ENCODE measurements at places on chromosomes 2 and 18. TPM values are rescaled to one million over a fixed set of nuclear protein-coding genes. Genes with fewer than 3 reads are reported as not detected.

KIF3C gene
- 3.0 TPM for total RNA-seq

DNA sequence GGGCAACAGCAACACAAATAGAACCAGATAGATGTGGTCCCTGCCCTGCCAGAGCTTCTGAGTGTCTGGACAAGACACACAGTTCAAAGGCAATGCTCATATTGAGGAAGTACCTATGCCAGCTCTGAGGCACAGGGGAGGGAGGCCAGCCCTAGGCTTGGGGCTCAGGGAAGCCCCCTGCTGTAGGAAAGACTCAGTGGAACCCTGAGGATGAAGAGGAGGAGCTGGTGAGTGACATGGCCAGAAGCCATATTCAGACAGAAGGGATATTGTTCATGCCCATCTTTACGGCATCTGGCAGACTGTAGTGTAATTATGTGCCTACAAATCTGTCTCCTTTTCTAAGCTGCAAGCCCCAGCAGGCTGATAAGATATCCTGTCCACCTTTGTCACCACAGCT, 8.8 kb downstream of the SIGLEC15 start:
- DNase-seq = no peak

GRCh38 chr2:240291337-240292034, 144.0 kb upstream of the GPC1 start:
- DNase-seq = no peak

GRCh38 chr2:96882906-96883305, 13.0 kb upstream of the SEMA4C start:
- DNase-seq = no peak

GRCh38 chr18:10748641-10749040, 222.8 kb downstream of the NAPG start:
- DNase-seq = no peak

MAPRE3 gene
- total RNA-seq = 43.1 TPM

GRCh38 chr2:231627384-231628120, 34.9 kb downstream of the TEX44 start:
- no peak for DNase-seq

PJVK gene
- total RNA-seq = 1.2 TPM

DNA sequence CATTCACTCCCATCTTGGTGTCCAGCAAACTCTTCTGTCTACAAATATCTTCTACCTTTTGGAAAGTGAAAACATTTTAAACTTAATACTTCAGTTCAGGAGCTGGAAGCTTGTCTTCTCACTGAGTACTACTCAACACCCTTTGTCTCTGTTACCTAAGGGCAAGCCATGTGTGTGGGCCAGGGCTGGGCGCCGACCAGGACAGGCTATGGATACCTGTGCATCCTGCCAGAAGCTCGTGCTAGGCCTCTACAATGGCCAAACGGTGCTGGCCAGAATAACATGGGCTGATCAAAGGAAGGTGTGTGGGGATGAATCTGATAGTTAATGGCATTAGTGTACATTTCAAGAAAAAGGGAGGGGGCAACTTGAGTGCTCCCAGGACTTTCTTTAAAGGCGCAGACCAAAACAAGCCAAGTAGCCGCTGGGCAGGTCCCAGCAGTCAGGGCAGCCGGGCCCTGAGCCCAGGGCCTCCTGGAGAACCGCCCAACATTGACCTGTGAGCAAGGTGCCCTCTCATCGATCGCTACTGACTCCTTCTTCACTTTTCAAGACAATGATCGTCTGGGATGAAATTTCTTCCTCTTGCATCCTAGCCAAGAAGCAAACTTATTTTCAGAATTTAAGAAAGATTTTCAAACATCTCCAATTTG, 29.0 kb upstream of the ID2 start:
- DNase-seq = no peak

DNA sequence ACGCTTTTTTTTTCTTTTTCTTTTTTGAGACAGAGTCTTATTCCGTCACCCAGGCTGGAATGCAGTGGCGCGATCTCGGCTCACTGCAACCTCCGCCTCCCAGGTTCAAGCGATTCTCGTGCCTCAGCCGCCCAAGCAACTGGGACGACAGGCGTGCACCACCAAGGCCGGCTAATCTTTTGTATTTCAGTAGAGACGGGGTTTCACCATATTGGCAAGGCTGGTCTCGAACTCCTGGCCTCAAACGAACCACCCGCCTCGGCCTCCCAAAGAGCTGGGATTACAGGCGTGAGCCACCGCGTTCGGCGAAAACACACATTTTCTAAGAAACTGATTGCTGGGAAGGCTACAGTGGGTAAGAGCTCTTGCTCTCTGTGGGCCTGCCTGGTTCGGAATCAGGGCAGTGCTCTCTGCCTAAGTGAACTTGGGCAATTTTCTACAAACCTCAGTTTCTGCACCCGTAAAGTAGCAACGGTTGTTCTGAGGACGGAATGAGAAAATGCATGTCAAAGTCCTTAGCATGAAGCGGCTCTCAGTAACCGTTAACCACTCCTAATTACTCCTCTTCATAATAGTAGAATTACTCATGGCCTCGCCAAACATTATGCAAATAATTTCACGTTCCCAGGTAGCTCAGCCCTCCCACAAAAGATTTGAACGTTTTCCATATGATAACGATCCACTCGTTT, 1.0 kb upstream of the PMAIP1 start:
- no peak for DNase-seq

MDH1B gene
- 0.50 TPM for total RNA-seq

DPP10 gene
- total RNA-seq = 0.50 TPM

GRCh38 chr2:150127346-150127990, 360.0 kb downstream of the RND3 start:
- DNase-seq = no peak

EVA1A gene
- total RNA-seq = 0.84 TPM

BMP10 gene
- 0.27 TPM for total RNA-seq

SCN9A gene
- total RNA-seq = 1.8 TPM

ITM2C gene
- total RNA-seq = 42.7 TPM

- no peak for DNase-seq
Measured at GRCh38 chr18:3140986-3141639, 78.7 kb downstream of the MYOM1 start.

- no peak for DNase-seq
Measured at GRCh38 chr18:10013621-10014543, 100.1 kb downstream of the VAPA start.

DNA sequence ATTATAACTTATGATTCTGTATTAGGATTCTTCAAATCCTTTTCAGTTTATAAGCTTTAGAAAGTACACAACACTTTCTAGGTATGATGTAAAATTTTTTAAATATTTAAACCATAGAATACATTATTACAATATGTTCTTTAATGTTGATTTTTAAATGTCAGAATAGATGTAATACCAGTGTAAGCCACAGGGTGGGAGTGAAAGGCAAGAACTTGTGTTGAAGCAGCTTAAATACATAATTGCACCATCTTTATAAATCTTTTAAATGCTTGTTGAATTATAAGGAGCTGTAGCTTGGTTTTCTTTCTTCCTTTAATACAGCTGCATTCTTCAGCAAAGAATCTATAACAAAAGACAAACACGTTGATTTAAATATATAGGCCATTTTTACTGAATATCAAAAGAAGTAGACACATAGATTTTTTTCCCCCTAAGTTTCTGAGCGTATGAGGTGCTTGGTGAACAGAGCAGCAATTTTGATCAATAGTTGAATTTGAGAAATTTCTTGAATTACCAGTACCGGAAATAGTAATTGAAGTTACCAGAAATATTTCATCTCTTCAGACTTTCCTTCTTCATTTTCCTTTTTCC, 63.0 kb downstream of the TANK start:
- DNase-seq = no peak

GRCh38 chr2:215404348-215405012, 31.4 kb downstream of the FN1 start:
- no peak for DNase-seq

CFAP53 gene
- 0.35 TPM for total RNA-seq

DNA sequence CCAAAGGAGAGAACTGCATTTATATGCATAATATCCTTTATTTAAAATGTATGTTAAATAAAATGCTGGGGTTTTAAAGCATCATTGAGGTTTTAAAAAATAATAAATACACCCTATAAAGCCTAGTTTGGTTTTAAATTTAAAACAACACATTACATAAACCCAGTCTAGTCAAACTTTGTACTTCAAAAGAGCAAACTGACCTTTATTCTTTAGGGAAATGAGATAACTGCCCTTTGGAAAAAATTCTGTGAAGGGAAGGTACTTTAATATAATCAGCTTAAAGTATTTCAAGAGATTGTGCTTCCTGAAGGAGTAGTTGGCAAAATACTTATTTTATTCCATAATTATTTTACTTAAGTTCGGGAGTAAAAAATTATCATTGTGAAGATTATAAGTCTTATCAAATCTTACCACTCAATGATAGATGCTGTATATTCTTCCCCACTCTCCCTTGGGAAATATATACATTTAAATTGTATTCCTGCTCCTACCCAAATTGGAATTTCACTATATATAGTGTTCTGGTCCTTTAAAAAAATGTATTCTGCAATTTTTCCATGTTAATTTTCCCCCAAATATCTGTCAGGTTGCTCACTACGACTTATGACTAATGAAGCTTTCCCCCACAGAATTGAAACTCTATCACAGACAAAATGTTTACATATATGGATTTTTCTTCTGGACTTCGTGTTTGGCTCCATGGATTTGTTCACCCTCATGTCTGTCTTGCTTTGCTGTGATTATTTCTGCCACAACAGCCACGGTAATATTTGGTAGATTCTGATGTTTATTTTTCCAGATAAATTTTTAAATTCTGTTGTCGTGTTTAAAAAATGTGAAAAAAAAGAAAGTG, 42.1 kb downstream of the ZC3H6 start:
- no peak for DNase-seq

DNAH7 gene
- 0.44 TPM for total RNA-seq

DNA sequence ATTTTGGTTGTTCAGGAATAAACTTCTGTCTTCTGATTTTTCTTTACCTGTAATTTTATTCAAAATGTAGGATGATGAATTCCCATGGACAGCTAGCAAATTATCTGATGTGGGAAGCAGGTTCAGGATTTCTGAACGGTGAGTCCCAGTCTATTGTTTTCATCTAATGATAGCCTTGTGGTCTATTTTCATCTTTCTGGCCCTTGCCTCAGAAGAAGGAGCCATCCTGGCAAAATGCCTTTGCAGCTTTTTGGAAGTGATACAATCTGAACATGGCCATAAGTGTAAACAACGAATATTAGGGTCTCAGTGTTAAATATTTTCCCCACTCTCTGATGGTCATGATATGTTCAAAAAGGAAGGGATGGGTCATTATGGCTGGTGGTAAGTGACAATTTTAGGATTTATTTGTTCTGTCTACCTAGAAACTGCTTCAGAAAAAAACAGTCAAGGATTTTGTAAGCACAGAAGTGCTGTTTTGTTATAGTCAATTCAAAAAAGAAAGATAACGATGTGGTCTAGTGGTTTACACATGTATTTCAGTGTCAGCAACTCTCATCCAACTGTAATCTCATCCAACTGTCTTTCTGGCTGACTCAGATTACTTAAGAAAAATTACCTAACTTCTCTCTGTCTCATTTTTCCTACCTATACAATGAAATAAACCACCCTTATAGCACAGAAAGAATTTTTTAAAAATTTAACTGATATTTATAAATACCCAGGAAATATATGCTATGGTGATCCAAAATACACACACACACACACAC, 272.6 kb upstream of the ERBB4 start:
- DNase-seq = no peak

SERPINB4 gene
- total RNA-seq = not detected

GRCh38 chr18:65988386-65988785, 237.6 kb downstream of the CDH7 start:
- no peak for DNase-seq

DNA sequence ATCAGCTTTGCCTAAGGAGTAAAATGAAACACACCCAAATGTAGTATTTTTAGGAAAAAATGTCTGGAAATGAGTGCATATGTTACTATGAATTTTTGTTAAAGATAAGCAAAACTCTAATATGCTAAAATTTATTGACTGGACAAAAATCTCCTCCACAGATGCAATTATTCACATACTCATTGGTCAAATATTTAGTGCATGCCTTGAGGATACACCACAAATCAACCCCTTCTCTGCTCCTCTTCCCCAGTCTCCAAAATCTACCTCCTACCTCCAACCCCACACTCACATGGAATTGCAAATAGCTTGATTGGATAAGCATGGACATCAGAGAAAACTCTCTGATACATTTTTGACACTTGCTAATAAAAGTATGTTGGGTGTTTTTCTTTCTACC, 95.6 kb upstream of the CDC42EP3 start:
- no peak for DNase-seq

DNA sequence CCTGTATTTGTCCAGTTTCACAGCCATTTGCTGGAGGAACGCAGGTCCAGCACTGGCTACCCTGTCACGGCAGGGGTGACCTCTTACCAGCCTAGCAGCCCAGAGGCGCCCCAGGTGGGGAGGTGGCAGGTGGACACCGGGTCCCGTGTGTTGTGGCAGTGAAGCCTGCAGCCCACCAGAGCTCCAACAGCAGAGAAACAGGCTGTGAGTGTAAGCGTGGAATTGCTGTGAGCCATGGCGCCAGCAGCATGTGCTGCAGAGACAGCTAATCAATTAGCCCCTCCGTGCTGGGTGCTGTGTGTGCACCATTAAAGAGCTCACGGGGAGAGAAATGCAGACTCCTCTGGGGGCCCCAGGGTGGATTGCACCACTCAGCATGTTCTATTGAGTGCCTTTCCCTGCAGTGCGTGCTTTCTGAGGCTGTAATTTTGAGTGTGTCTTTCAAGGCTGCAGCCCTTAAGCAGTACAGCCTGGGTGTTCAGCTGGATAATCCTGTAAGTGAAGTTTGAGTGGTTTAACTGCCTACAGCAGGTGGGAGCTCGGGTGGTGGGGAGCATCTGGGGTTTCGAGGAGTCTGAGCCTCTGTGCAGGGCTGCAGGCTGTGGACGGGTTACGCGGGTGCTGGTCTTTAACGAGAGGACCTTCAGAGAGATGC, 15.9 kb downstream of the RTP5 start:
- no peak for DNase-seq

DNA sequence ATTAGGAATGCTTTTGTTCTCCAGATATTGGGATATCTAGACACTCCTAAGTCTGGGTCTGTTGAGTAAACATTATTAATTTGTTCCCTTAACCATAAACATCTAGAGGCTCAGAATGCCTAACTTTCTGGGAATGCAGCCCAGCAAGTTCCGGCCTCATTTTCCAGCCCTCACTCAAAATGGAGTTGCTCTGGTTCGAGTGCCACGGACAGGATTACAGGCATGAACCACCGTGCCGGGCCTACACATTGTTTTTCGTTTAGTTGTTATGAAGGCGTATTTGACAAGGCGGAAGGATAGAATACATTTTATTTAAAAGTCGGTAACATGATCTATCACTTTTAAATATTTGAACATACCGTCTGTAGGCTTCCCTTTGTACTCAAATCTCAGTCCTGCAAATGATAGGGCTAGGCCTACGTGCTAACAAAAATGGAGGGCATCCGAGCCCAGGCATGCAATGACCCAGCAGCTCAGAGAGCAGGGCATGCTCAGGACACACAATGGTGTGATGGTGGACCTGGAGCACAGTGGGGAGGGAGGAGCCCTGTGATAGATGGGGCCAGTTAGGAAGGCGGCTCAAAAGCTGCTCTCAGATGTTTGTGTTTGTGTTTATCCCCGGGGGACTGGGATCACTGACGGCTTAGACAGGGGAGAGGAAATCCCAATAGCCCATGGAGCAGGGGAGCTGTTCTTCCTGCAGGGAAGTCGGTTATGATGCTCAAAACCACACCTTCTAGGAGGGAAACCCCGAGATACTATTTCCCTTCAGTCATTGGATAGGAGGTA, 2.9 kb upstream of the SCYGR1 start:
- no peak for DNase-seq

HOXD12 gene
- not detected for total RNA-seq

All from left cardiac atrium (tissue), 4 donors.